Umbilical cord (tissue), 2 donors: ENCODE measurements at places on chromosomes 16 and 17. TPM values are rescaled to one million over a fixed set of nuclear protein-coding genes. Genes with fewer than 3 reads are reported as not detected.

DNA sequence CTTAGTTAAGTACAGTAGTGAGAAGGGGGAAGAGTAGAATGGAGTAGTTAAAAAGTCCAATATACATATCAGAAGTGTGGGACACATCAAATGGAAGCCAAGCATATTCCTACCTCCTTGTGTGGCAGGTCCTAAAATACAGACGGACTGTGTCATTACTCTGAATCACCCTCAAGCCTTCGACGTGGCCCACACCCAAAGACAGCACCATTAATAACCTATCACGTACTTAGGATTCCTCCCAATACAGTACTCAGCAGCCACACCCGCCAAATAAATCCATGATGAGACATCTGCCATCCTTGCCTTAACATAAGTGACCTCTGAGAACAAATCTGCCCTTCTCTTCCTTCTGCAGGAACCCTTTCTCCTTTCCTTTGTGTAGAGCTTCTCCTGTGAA is 38.9 kb downstream of the UBE2G1 start:
- no peak for DNase-seq

GRCh38 chr16:87702325-87702811 is 63.4 kb downstream of the KLHDC4 start:
- DNase-seq, result no peak

GRCh38 chr17:16661217-16661616 is 7.6 kb upstream of the ZNF624 start:
- no peak for DNase-seq

DNA sequence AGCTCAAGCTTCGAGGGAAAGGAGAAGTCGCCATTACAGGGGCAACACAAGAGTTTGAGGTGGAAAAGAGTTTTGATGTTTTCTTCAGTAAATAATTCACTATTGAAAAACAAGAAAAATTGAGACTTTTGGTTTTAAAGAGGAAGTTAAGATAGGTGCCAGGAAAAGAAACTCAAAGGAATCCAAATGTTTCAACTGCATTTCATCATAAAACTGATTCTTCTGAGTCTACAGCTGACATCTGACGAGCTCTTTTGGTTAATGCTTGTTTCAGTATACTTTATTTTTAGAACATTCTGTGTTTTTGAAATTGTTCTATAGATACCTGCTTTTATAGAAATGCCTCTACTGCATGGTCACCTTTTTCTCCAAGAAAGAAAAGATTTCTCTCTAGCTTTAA is 54.0 kb downstream of the ERN1 start:
- DNase-seq, result no peak

- DNase-seq, result no peak
Observed at GRCh38 chr17:66535611-66536010, 233.2 kb downstream of the PRKCA start.

GRCh38 chr16:24129412-24129918 is 126.7 kb upstream of the CACNG3 start:
- no peak for DNase-seq

DNA sequence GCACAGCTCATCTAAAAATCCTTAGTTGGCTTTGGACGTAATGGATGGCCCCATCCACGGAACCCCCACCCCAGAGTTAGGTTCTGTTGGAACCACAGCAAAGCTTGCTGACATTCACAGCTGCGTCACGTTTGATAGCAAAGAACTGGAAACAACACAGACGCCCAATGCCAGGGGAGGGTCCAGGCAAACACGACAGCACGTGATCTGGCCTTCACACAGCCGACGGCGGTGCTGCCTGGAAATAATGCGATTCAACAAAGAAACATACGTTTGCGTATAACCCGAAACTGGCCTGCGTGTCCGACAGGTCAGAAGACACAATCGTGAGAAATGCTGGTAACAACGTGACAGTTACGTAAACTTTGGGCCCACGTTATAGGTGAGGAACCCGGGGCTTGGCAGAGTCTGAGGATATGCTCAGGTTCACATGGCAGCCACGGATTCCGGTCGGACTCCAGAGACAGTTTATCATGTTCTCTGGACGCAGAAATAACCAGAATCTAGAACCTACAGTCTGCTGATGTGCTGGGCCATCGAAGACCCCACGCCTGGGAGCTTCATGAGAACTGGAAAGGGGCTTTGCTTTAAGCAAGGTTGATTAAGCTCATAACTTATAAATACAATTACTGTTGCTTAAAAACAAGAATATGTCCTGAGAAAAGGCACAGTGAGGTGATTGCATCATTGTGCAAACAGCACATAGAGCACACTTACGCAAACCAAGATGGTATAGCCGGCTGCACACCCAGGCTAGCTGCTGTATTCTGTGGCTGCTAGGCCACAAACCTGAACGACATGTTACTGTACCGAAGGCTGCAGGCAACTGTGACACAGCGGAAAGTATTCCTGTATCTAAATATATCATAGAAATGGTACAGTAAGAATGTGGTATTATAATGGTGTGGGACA is 70.4 kb downstream of the RPH3AL start:
- no peak for DNase-seq

GRCh38 chr16:16163571-16163970 is 59.7 kb downstream of the ABCC6 start:
- DNase-seq, result no peak

NTN3 gene
- total RNA-seq, result 5.3 TPM

PEX12 gene
- 5.5 TPM for total RNA-seq

CYGB gene
- total RNA-seq, result 0.24 TPM

CLDN7 gene
- 14.2 TPM for total RNA-seq
